ENCODE measurements at places on chromosomes 6 and 20. TPM values are rescaled to one million over a fixed set of nuclear protein-coding genes. Genes with fewer than 3 reads are reported as not detected.

Gene FAM83D
- 40.1 TPM for polyA plus RNA-seq

Gene PREP
- 12.0 TPM for polyA plus RNA-seq

Gene TCP11
- polyA plus RNA-seq: 0.13 TPM

Gene LINC00237
- polyA plus RNA-seq: not detected

DNA sequence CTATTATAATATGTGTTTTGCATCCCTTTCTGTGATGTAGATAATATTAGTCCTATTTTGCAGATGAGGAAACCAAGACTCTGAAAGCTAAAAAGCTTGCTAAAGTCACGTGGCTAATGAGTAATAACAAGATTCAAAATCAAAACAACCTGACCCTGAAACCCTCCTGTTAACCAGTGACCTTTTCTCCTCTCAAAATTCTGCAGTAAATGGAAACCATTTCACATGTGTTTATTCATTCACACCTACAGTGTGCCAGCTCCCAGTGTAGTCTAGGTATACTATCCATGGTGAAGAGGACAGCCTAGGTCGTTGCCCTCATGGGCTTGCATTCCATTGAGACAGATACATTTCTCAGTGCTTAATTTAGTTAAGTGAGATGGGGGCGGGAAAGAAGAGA lies 30.6 kb upstream of the PHACTR2 start:
- DNase-seq: no peak

DNA sequence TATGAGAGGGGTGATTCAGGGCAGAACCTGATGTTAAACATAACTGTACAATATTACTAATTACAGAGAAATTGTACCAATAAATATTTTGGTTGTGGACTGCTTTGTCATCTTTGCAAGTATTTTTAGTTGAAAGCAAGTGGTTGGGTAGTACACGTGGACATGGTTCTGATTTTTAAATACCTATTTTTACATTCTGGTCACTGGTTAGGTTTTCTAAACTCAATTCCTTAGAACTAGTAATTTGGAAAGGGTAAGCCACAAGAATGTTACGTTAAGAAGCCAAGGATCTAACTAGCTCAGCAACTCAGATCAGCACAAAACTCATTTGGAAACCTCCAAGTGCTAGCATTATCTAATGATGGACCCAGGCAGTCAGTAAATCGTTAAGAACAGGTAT lies 2.7 kb downstream of the EPB41L2 start:
- DNase-seq: no peak

- DNase-seq: no peak
Measured at GRCh38 chr6:129766959-129767728, 57.2 kb upstream of the ARHGAP18 start.

DNA sequence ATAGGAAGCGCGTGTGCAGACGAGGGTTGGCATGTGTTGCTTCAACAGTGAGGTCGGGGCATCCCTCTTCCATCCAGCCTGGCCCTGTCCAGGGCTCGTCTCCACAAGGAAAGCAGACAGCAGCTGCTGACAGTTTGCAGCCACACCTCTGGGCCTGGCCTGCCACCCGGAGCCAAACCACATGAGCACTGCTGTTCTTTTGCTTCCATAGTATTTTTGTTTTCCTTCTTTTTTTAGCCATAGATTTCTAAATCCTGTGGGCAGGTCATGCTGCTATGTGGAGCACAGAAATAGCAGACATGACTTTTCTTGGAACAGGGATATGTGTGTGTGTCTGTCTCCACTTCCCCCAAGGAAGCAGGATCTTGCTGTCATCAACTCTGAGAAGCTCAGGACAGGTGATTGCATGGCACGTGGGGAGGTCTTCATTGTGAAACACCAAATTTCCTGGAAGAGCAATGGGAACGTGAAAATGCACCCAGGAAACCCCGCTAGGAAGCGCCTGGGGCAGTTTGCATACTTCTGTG lies 167.4 kb downstream of the DTNBP1 start:
- DNase-seq: no peak

- no peak for DNase-seq
Measured at GRCh38 chr6:135503703-135504475, 6.3 kb upstream of the AHI1 start.

- DNase-seq: no peak
Measured at GRCh38 chr6:155717374-155717773, 261.7 kb upstream of the NOX3 start.

DNA sequence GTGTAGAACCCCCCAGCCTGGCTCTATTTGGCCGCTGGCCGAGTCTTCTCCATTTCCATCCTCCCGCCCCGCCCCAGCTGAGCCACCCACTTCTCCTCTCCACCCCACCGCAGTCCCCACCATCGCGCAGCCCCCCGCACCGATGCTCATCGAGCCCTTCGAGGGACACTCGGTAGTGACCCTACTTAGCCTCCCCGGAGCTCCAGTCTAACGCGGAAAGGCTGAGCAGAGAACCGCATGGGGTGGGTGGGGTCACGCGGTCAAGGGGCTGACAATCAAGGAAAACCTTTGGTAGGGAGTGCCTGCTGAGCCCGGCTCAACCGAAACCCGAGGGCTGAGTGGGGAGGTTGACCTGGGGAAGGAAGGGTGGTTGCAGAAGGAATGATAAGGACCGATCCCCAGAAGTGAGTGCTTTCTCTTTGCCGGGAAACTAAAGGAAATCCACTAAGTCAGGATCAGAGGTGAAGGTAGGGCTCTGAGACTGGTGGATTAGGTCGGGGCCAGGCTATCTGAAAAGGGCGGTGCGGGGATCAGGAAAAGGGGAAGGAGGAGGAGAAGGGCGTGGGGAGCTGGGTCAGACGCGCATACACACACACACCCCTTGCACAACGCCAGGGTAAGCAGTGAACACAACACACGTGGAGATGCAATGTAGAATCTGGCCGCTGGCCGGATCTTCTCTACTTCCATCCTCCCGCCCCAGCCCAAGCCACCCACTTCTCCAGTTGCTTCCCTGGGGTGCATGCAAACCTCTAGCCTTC lies 49.8 kb downstream of the CPXM1 start:
- DNase-seq: no peak

All from BJ (cell line).